ENCODE measurements at places on chromosomes 7 and 10. TPM values are rescaled to one million over a fixed set of nuclear protein-coding genes. Genes with fewer than 3 reads are reported as not detected.

Gene PON3
- 2.2 TPM for total RNA-seq

Gene EPO
- total RNA-seq, result not detected

Gene R3HCC1L
- total RNA-seq, result 13.8 TPM

Gene CLDN3
- total RNA-seq, result not detected

Gene MRLN
- not detected for total RNA-seq

Gene HYAL4
- not detected for total RNA-seq

Gene SORBS1
- 0.49 TPM for total RNA-seq

Gene FAM53B
- 15.3 TPM for total RNA-seq

Gene UBE2D1
- total RNA-seq, result 19.1 TPM

Gene TSPAN13
- 1.1 TPM for total RNA-seq

Gene MCM7
- total RNA-seq, result 12.8 TPM

Gene C10orf62
- not detected for total RNA-seq

Gene PHKG1
- total RNA-seq, result 3.8 TPM

Gene NODAL
- total RNA-seq, result not detected

Gene FEZF1
- total RNA-seq, result not detected

Gene RSPH10B2
- under 0.01 TPM for total RNA-seq
